ENCODE measurements at places on chromosomes 3 and 15.

DNA sequence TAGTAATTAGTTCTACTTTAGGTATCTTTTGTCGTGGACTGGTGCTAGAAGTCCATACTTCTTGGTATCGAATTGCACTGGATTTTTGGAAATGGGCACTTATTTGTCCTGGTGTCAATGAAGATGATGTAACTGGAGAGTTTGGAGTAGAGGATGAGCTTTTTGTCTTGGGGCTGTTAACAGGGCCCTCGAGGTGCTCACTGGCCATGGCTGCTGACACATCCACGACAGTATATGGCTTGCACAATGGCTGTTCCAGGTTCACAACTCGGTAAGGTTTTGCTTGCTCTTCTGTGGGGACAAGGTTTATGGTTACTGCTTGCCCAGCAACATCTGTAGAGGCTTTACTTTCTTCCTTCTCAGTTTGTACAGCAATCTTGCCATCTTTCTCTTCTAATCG is 109.4 kb upstream of the TSPAN3 start:
- no peak for DNase-seq

GRCh38 chr3:184134746-184135148 is 411 bp upstream of the EIF2B5 start:
- no peak for DNase-seq

- no peak for DNase-seq
Observed at GRCh38 chr3:182482705-182483104, 310.6 kb upstream of the ATP11B start.

DNA sequence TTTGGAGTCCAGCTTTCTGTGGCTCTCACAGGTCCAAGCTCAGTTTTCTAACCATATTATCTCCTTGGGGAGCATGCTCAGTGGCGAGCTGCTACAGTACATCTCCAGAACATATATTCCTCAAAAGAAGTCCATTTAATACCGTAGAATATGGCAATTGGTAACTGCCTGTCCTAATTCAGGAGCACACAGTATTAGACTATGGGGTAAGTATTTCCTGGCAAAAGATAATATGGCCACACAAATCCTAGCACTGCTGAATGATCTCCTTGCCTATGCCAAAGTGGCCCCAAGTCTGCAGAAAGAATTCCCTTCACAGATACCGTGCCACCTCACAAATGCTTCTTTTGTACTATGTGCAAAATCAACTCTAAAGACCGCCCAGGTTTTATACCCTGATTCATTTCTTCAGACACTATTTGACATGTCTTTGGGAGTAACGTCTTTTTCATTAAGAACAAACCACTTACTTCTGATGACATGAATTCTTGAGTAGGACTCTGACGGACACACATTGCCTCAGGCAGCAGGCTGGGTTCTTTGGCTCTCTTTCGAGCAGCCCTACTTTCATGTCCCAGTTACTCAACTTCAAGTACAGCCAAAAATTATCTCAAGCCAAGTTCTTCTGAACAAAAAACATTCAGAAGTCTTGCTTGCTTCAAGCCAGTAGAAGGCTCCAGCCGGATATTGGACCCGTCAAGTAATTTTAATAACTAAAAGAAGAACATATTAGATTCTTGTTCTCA is 368.3 kb upstream of the DCBLD2 start:
- no peak for DNase-seq

GRCh38 chr3:23442598-23443383 is 239.7 kb downstream of the UBE2E2 start:
- no peak for DNase-seq

Measured in cortex of kidney (tissue), 1 donor.